ENCODE measurements at places on chromosomes 6 and 20.
A peak's percentile ranks its signal among the peaks of the same experiment; 100 is the strongest.

GRCh38 chr20:56929606-56930005 is 300.5 kb downstream of the TFAP2C start:
- no peak for ATAC-seq

DNA sequence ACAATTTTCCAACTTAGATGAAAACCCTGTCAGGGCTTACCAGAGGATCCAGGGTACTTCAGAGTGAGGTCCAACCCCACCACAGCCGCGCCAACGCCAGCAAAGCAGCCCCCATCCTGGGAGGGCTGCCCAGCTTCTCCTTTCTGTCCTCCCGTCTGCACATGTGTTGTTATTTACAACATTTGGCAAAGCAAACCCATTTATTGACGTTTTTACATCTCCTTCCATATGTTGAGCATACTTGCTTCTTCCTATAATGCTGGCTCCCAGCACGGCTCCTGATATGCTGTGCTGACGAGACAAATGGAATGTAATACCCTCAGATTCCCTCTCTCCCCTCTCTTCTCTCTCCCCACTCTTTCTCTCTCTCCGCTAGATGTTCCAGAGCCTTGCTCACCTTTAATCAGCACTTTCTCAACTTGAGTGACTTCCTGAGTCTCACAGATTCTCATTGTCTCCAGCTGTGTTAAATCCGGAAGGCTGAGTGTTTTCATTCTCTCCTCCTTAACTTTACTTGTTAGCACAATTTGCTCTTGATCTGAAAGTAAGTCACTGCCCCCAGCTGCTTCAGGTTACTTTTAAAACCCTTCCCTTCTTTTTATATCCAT is 22.7 kb downstream of the RCAN2 start:
- ATAC-seq = no peak

GRCh38 chr6:147430811-147431210 is 77.7 kb upstream of the SAMD5 start:
- no peak for ATAC-seq

GRCh38 chr6:162306616-162307015 is 420.9 kb downstream of the PRKN start:
- no peak for ATAC-seq

DNA sequence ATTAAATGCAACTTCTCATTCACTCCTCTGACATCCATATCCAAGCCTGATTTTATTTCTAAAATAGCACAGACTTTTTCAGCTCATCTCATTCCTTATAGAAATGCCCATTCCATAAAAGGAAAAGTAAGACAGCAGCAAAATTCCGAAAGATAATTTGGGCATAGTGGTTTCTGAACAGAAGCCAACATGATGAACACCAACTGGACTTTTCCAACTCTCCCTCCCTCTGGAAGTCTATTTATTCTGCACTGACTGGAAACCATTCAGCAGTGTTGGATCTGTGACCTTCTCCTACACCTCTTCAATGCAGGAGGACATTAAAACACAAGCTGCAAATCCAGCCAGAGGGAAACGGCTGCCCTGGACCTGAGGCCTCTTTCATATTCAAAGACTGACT is 306.2 kb upstream of the NT5E start:
- no peak for ATAC-seq

DNA sequence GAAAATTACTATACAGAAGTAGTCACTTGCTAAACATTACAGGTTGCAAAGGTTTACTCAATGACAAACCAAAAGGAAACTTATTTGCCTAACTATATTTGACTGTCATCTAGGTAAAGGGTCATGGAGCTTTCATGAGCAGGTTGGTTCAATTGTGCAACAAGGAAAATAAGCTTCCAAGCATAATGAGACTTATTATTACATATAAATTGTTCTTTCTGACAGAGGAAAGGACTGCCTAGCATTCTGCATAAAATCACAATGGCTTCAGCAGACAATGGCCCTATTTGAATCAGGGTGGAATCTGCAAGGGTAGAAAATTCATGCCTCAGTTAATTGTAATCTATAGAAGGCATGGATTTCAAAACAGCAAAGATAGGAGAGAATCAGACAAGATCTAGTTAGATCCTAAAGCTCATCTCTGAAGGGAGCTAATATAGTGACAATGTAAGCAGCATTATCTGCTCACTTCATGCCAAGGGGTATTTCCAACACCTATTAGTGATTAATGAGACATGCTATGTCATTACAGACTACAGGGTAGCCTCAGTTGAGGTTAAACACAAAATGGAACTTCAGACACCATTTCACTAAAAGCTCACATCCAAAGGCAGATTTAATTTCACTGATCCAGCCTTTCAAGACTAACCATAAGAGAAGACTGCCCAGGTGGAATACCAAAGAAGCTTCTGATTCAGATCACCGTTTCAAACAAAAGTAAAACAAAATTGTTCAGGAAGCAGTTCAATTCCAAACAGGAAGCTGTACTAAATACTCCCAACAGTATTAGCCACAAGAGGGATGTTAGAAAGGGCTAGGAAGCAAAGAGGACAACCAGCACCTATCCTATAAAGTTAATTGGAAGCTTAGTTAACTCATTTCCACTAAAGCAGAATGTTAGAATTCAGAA is 8.5 kb downstream of the STAU1 start:
- no peak for ATAC-seq

DNA sequence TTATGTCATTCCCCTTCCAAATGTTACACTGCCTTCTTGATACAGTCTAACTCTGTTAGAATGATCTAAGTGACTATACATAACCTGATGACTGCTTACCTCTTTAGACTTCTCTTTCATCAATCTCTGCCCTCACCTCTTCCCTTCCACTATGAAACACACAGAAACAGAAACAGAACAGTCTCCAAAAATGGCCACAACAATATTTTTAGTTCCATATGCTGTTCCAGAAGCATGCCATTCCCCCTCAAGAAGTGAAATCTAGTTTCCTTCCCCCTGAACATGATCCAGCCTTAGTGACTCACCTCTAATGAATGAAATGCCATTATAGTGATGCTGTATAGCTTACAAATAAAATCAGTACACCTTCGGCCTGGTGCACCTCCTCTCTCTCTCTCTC is 229.3 kb upstream of the TENT5A start:
- peak; percentile 91 for ATAC-seq

GRCh38 chr20:3857405-3857804 is 10.8 kb downstream of the MAVS start:
- ATAC-seq = no peak

DNA sequence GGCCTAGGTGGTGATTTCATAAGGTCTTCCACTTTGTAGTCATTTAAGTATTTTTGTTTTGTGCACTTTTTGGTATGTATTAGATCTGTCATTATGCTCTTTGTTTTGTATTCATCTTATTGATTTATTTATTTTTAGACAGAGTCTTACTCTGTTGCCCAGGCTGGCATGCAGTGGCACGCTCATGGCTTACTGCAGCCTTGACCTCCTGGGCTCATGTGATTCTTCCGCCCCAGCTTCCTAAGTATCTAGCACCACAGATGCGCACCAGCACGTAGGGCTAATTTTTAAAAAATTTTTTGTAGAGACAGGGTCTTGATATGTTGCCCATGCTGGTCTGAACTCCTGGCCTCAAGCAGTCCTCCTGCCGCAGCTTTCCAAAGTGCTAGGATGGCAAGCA is 30.6 kb downstream of the TPX2 start:
- no peak for ATAC-seq
